Glutamatergic neuron (in vitro differentiated cells): ENCODE measurements at places on chromosomes 11 and 22.

DNA sequence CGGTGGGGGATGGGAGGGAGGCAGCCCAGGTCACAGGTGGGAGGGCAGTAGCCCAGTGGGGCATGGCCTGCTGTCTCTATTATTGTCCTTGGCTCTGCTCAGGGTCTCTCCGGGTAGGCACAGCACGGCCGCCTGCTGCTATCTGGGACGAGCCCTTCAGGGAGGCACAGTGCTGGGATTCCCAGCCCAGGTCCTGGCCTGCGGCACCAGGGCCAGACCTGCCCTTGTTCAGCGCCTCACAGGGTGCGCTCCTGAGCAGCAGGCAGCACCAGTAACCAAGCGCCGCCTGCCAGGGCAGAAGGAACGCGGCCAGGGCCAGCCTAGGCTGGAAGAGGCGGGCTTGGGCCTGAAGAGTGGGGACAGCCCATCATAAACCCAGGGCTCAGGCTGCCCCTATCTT, 151.0 kb downstream of the MPPED1 start:
- DNase-seq: no peak

- no peak for DNase-seq
Measured at GRCh38 chr22:30228509-30229359, 17.8 kb downstream of the LIF start.

DNA sequence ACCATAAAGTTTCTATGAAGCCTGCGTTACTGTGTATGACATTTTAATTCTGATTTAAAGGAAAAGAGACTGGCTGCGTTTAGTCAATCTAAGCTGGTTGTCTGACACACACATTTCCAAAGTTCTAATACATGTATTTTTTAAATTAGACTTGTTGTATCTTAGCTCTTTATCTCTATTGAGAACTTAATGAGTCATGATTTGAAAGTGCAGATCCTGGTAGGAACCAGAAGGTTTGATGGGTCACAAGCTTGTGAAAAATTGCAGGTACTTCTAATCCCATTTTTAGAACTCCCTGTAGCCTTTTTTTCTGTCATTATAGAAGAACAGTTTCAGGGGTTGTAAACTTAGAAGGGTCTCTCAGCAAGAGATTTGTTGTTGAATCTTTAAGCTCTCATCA, 210.3 kb downstream of the DDX10 start:
- no peak for DNase-seq

DNA sequence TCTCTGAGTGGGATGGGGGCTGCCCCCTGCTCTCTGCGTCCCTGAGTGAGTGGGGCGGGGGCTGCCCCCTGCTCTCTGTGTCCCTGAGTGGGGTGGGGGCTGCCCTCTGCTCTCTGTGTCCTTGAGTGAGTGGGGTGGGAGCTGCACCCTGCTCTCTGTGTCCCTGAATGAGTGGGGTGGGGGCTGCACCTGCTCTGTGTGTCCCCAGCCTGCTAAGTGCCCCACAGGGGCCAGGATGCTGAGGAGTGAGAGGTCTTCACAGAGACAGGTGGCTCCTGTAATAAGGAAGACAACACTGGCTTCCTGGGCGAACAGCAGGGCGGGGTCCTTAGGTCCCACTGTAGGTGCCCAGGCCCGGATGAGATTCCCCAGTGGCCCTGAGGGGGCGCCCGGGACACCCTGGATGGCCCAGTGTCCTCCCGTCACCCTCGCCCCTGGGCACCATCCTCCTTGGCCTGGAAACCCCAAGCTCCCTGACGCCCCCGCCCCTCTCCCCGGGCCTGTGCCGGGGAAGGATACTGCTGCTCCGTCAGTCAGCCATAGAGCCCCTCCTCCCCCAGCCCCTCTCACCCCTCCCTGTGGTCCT, 3.8 kb upstream of the CCDC188 start:
- no peak for DNase-seq

GRCh38 chr11:60863550-60864521, 3.5 kb upstream of the ZP1 start:
- no peak for DNase-seq

DNA sequence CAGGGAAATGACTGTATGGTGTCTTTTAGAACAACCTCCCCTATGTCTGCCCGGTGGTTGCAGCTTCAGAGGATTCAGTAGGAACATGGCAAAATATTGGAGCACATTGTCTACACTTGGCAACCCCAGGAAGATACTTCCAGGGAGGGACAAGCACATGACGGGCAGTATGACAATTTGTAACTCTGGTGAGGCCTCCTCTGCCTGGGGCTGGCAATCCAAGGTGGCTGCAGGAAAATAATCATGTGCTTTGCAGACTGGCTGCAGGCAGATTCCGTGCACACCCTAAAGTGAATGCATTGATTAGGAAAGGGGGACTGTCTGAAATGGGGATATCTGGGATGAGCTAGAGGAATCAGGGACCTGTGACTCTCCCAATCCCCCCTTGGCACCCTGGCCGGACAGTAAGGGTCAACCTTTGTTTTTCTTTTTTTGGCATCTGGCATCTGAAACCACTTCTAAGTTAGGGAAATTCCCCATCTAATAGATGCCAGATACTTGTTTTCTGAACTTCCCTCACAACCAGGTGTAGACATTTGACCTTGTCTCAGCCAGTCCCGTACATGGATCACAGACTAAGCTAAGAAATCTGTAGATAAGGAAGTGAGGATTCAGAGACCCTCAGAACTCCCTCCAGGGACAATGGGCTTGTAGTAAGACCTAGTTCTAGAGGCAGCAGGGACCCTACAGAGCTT, 10.5 kb upstream of the PHOX2A start:
- DNase-seq: no peak

DNA sequence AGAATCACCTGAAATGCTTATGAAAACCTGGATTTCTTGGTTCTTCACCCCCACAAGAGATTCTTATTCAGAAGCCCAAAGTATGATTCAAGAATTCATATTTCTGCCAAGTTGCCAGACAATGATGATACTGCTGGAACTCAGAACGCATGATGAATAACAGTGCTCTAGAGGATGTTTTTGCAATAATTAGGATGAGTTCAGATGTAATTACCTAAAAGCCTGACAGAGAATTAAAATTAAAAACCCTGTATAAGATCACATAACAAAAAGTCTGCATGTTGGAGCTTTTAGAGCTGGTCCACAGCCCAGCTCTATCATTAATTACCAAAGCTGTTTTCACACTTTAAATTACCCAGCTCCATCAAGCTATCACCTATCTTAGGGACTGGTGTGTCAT, 211.8 kb downstream of the LUZP2 start:
- no peak for DNase-seq

GRCh38 chr11:60498853-60499252, 6.3 kb downstream of the MS4A12 start:
- no peak for DNase-seq

GRCh38 chr11:86565801-86566312, 106.6 kb downstream of the ME3 start:
- DNase-seq: no peak

GRCh38 chr11:59559886-59560285, 48.5 kb downstream of the OR4D9 start:
- DNase-seq: no peak
